ENCODE measurements at places on chromosomes 3 and 15.

DNA sequence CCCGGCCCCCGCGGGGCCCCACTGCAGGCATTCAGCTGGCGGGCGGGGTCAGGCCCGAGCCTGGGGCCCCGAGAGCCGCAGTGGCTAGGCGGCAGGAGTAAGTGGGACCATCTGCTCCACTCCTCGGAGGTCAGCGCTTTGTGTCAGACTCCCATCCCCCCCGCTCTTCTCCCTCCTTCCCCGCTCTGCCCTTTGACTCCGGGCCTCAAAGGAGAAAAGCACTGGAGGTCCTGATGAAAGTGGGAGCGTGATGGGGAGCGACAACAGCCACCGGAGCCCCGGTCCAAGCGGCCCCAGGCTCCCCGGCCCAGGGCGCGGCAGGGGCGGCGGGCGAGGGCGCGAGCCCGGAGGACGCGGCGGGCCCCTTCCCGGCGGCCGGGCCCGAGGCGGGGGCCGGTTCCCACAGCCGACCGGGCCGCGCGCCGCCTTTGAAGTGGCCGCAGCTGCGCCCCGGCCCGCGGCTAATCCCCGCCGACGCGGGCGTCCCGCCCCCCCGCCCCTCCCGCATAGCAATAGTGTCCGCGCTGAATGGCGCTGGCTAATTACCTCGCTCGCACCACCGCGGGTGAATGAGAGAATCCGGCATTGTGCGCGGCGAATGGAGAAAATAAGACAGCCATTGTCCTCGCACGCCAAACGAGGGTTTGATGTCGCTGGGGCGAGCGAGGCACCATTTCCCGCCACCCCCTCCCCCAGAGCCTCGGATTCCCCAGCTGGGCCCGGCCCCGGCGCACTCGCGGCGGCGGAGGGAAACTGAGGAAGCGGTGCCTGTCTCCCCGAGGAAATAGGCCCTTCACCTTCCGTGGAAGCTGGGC is 22.4 kb downstream of the IGDCC3 start:
- no peak for DNase-seq

DNA sequence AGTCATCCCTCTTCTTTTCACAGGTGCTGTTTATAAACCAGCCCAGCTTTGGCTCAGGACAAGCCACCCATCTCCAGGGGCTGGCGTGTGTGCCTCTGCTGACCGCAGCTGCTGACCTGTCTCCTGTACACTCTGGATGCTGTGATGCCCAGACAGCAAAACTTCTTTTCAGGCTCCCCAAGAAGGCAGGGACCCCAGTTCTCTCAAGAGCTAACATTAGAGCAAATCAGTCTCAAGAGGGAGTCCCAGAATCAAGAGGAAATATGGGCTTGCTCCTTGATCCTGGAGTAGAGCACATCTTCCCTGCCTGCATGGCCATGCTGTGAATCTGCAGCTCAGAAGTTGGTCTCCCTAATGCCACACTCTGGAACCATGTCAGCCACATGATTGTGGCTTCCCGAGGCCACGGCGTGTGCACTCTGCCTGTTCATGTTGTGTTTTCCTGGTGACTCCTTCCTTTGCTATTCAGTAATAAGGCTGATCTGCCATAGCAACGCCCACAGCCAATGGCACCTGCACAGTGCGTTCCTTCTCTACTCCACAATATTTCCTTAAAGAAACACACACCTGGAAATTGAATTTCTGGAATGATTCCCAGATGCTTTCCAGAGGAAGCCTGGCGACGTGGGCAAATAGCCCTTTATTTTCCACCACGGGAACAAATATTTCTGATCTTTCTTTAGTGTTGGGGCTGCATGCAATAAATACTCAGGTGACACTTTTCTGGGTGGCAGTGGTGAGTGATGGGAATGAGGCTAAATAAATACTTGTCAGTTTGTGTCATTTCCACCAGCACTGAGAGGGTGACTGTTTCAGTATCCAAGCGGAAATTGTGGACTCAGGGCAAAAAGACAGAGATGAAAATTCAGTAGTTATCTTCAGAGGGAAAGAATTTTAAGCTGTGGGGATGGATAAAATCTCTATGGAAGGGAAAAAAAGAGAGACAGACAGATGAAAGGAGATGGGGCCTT is 21.9 kb upstream of the THSD4 start:
- no peak for DNase-seq

DNA sequence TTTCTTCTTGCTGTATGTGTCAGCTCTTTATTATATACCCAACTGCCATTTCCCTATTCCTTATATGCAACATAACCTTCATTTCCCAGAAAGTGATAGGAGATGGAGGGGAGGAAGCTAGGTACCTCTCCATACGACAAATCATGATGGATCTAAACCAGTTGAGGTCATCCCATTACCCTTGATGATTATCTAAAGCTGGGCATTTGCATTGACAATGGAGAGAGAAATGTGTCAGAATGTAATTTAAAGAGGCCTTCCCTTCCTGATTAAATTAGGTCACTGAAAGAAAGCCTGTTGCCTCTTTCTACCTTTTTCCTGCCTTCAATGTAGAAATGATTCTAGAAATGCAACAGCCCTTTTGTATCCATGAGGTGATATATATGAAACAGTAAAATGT is 81.9 kb downstream of the SUCNR1 start:
- no peak for DNase-seq

GRCh38 chr15:69880571-69881301 is 217.0 kb downstream of the TLE3 start:
- no peak for DNase-seq

GRCh38 chr15:92648190-92648875 is 7.2 kb downstream of the FAM174B start:
- no peak for DNase-seq

DNA sequence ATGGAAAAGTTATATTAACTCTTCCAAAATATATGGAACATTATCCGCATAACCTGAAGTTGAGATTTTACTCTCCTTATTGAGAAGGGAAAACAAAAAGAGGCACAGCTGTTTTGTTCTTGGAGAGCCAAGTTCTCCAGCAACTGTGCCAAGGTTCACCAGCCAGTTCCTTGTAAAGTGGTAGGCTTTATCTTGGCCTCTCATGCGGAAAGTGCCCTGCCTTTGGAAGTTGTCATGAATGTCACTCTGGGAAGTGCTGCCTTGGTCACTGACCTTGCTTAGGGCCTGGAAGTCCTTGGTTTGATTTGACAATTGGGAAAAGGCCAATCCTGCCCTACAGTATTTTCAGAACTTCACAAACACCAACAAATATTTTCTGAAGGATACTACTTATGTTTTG is 44.2 kb upstream of the THRB start:
- DNase-seq: no peak

DNA sequence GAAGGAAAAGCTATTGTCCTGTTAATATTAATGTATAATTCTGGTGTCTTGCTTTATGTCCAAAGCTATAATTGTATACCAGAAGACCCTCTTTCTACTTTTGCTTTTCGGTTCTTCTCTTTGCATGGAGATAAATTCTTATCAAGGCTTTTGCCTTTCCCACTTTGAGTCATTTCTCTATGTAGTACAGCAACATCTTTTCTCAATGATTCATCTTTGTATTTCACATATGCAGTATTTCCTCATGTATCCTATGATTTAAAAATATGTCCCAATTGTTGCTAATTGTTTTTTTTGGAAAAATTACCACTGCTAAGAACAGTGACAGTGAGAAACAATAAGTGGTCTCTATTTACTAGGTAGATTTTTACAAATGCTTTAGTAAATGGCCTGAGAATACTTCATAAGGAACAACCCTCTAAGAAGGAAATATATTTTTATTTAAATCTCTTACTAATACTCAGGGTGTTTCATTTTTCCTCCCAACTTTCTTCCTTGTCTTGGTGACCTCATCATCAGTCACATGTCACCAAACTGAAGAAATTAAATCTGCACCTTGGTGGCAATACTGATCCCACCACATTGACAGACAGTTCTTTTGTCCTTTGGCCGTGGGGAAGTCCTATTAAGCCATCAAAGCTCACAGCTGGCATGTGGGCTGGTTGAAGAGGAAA is 290.6 kb downstream of the SATB1 start:
- DNase-seq: no peak

DNA sequence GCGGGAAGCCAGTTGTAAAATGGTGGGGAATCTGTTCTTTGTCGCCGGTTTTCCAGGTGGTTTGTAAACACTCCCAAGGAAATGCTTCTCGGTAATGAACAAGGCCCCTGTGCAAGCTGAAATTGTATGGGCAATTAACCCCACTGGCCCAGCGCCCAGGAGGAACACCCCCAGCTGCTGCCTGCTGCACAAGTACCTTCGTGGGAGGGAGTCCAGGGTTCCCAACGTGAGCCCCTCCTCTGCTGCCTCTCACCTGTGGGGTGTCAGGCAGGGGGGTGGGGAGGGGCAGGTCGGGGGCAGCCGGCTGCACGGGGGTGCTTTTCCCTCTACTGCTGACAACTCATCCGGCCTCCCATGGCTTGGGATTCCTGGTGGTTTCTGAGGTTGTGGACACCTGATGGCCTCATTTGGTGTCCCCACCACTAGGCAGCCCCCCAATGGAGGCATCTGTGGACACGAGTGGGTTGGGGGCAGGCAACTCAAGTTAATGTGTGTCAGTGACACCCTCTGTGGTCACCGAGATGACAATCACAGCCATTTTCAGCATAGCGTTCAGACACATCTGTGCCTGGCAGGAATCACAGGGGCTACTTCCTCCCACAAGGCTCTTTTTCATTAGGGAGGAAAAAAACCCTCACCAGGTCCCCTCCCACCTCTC is 35.6 kb upstream of the PRR23E start:
- DNase-seq: no peak

DNA sequence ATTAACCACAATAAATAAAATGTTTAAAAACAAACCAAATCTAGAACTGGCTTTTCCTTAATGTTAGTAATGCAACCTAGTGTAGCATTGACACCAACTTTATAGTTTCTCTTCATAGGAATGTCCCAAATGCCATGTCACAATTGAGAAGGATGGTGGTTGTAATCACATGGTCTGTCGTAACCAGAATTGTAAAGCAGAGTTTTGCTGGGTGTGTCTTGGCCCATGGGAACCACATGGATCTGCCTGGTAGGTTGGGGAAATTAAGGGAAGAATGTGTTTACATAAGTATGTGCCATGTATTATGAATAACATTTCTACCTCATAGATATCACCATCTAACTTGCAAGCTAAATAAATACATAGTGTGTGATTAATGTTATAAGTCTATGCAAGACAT is 84.4 kb upstream of the GOLGA6B start:
- no peak for DNase-seq

DNA sequence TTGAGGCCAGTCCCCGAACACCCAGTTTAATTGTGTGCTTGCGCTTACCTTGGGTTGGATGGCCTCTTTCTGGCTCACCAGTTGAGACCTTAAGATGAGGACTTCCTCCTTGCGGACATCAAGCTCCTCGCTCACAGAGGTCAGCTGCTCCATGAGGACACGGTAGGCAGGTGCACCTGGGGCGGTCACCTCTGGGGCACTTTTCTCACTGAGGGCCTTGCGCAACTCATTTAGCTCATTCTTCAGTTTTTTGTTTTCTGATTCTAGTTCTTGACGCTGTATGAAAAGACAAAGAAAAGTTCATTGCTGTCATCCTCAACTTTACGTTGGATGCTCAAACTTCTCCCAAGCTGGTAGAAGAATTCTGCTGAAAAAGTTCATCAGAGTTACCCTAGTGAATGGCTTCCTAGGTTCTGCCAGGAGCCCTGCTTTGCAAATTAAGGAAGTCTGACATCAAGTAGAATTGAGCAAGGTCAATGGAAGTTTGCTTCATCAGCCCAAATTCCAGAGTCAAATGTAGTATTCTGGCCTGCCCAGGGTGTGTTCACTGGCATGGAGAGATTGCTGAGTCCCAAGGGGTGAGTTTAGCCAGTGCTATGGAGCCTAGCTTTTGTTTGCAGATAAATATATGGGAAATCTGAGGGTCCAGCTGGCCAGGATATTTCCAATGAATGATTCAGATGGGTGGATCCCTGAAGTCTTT is 55.8 kb upstream of the MYO5C start:
- no peak for DNase-seq

- DNase-seq: no peak
These were observed 58.9 kb downstream of the SFMBT1 start for GRCh38 chr3:52986938-52987337.

DNA sequence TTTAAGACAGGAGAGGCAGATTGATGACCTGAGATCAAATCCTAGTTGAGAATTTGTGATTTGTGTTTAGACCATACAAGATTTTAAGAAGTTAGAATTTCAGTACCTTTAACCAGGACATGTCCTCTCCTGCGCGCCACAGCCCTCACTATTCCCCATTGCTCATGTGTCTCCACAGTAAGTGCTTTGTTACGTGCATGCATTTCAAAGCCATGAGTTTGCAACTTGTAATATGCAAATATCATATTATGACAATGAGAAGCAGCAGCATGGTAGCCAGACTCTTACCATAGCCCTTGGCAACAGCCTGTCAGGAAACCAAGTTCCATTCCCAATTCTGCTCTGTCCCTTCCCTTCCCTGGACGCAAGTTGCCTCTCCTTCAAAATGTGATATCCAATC is 73.3 kb upstream of the ATP13A5 start:
- no peak for DNase-seq

Data from hematopoietic multipotent progenitor cell (in vitro differentiated cells).